ENCODE measurements at places on chromosomes 4 and X. TPM values are rescaled to one million over a fixed set of nuclear protein-coding genes. Genes with fewer than 3 reads are reported as not detected.

DNA sequence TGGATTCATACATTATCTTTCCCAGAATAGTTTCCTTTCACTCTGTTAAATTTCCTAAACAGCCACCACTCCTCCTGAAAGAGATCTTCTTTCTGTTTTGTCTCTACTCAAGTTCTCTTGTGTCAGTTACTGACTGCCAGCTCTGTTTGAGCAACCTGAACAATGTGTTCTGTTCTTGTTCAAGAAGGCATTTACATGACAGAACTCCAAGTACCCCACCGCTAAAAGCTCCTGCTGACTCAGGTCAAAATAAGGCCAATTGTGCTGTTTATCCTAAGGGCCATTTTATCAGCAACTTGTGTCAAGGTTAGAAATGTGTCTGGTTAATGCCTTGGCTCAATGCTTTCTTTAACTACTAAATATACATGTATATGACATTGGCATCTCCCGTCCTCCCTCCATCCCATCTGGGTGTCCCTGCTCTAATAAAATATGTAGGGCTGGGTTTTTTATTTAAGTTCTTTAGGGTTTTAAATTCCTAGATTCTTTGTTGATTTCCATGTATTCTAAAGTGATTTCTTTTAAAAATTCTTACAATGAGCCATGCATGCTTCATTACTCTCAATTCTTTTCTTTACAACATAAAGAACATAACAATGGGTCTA, 144.3 kb upstream of the PAQR3 start:
- no peak overlapping the region for H3K27ac ChIP-seq
- H3K4me1 ChIP-seq: no peaks in the 10 kb centered on the region
- no peak for DNase-seq
- H3K4me3 ChIP-seq: no peak overlapping the region
- no peaks in the 10 kb centered on the region for H3K27me3 ChIP-seq

GRCh38 chr4:102129810-102130209, 215.5 kb downstream of the SLC39A8 start:
- H3K4me3 ChIP-seq: no peak overlapping the region
- H3K36me3 ChIP-seq: no peaks in the 10 kb centered on the region
- H3K4me1 ChIP-seq: no peaks in the 10 kb centered on the region
- no peaks in the 10 kb centered on the region for H3K27me3 ChIP-seq
- no peak overlapping the region for H3K27ac ChIP-seq

GRCh38 chr4:117550085-117550484, 464.7 kb upstream of the TRAM1L1 start:
- H3K27me3 ChIP-seq: no peaks in the 10 kb centered on the region
- no peak overlapping the region for H3K27ac ChIP-seq
- no peaks in the 10 kb centered on the region for H3K36me3 ChIP-seq

DNA sequence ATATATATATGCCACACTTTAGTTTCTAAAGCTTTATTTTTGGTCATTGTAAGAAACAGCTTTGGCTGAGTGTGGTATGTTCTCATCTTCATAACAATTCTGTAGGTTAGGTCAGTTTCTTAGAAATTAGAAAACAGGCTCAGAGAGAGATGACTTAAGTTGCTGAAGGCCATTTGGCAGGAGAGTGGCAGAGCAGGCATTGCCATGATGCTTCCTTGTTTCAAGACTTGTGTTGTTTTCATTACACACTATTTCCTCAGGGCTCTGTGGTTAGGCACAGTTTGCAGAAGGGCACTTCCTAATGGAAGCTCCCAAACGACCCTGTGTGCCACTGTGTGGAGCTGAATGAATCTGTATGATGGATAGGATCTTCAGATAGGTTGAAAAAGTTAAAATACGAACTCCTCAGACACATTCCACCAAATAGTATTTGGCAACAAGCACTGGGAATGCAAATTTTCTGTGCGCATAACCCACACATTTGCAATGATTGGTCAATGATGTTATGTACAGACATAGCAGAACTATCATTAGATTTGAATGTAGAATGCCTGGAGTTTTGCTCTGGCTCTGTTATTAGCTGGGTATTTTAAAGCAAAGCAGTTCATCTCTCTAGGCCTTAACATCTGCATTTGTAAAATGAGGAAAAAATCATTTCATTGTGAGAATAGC, 274.3 kb upstream of the HS3ST1 start:
- H3K27ac ChIP-seq: no peak overlapping the region
- no peak for DNase-seq
- no peaks in the 10 kb centered on the region for H3K4me1 ChIP-seq
- no peaks in the 10 kb centered on the region for H3K36me3 ChIP-seq
- H3K27me3 ChIP-seq: no peaks in the 10 kb centered on the region
- H3K4me3 ChIP-seq: no peak overlapping the region

DNA sequence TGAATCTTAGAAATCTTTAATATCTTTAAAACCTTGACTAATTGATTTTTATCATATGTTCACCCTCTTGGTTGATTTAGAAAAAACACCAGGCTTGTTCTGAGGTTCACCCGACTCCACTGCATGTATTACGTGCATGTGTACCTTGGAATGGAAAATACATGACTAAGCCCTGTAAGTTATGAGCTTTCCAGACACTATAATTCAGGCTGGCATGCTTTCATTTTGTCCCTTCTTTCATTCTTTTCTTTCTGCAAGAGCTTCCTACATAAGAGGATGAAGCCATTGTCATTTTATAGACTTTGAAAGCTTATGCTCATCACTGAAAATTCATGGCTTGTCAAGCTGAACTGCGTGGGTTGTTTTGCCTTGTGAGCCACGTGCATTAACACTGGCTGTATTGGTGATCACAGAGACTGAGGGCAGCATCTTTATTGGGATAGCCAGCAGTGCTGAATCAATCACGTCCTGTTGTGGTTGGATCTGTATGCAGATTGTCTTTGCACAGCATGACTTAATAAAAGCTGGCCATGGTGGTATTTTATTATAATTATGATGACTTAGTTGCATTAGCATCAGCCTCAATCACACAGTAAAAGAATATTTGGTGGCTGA, 141.9 kb downstream of the SLIT2 start:
- H3K27ac ChIP-seq: no peak overlapping the region
- no peaks in the 10 kb centered on the region for H3K4me1 ChIP-seq
- no peak for DNase-seq
- no peaks in the 10 kb centered on the region for H3K27me3 ChIP-seq
- no peak overlapping the region for H3K4me3 ChIP-seq
- H3K36me3 ChIP-seq: no peaks in the 10 kb centered on the region

DNA sequence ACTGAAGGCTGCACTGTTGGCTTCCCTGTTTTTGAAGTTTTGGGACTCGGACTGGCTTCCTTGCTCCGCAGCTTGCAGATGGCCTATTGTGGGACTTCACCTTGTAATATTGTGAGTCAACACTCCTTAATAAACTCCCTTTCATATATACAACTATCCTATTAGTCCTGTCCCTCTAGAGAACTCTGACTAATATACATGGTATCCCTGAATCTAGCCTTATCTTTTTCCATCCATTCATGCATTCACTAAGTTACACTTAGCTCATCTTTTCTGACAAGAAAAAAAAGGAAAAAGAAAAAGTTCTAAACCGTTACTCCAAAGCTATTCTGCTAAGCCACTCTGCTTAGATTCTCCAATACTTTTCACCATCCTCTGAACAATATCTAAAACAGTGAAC, 1260.2 kb upstream of the PCDH7 start:
- no peaks in the 10 kb centered on the region for H3K27me3 ChIP-seq
- H3K27ac ChIP-seq: no peak overlapping the region
- no peaks in the 10 kb centered on the region for H3K4me1 ChIP-seq
- H3K36me3 ChIP-seq: no peaks in the 10 kb centered on the region
- DNase-seq: no peak
- H3K4me3 ChIP-seq: no peak overlapping the region

FREM3 gene
- total RNA-seq: not detected

GRCh38 chr4:168634276-168634802, 137.5 kb downstream of the PALLD start:
- peak overlapping the region; percentile 84 for H3K27ac ChIP-seq
- no peaks in the 10 kb centered on the region for H3K36me3 ChIP-seq
- no peak overlapping the region for H3K4me3 ChIP-seq
- no peaks in the 10 kb centered on the region for H3K27me3 ChIP-seq
- peaks cover 57% of the 10 kb centered on the region for H3K4me1 ChIP-seq

ANK2 gene
- total RNA-seq: 64.4 TPM

GCNA gene
- total RNA-seq: 2.8 TPM

DNA sequence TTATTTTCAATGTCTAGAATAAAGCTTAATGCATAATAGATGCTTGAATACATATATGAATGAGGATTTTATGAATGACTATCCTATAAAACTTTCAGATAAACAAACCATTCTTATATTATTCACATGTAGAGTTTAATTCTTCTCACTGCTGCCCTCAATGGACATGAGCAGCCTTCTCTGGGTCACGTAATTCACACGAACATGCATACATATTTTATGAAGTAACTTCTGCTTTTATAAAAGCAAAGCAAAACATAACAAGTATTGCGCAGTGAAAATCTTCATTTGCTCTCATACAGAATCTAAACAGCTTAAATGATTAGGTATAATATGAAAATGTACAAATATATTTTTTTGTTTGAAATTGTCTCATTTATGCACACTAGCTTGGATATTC, 116.7 kb downstream of the TMA16 start:
- no peak overlapping the region for H3K27ac ChIP-seq
- DNase-seq: no peak
- H3K36me3 ChIP-seq: no peaks in the 10 kb centered on the region
- no peak overlapping the region for H3K4me3 ChIP-seq
- H3K4me1 ChIP-seq: no peaks in the 10 kb centered on the region

RAB39B gene
- total RNA-seq: 3.5 TPM

- no peak overlapping the region for H3K4me3 ChIP-seq
- no peaks in the 10 kb centered on the region for H3K27me3 ChIP-seq
- H3K36me3 ChIP-seq: no peaks in the 10 kb centered on the region
- DNase-seq: no peak
Observed at GRCh38 chrX:43530837-43531236, 125.3 kb upstream of the MAOA start.

DNA sequence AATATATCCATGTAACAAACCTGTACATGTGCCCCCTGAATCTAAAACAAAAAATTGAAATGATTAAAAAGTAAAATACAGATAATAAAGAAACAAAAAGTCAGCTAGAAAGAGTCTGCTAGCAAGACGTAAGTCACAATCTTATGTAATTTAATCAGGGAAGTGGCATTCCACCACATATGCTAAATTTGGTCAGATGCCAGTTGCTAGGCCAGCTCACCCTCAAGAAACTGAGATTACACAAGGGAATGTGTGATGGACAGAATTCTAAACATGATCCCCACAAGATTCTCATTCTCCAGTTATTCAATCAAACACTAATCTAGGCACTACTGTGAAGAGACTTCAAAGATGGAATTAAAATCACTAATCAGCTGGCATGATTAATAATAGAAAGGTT, 689.3 kb downstream of the CENPC start:
- H3K27me3 ChIP-seq: no peaks in the 10 kb centered on the region
- no peaks in the 10 kb centered on the region for H3K36me3 ChIP-seq
- no peak overlapping the region for H3K4me3 ChIP-seq
- no peaks in the 10 kb centered on the region for H3K4me1 ChIP-seq

- no peaks in the 10 kb centered on the region for H3K36me3 ChIP-seq
- no peak overlapping the region for H3K4me3 ChIP-seq
- no peaks in the 10 kb centered on the region for H3K27me3 ChIP-seq
- no peak overlapping the region for H3K27ac ChIP-seq
Observed at GRCh38 chrX:153681175-153681574, 6.6 kb upstream of the SLC6A8 start.

- no peak overlapping the region for H3K27ac ChIP-seq
- DNase-seq: no peak
- peaks cover 20% of the 10 kb centered on the region for H3K4me1 ChIP-seq
- no peaks in the 10 kb centered on the region for H3K27me3 ChIP-seq
- H3K4me3 ChIP-seq: no peak overlapping the region
Observed at GRCh38 chr4:72966652-72967051, 102.9 kb downstream of the COX18 start.

IL3RA gene
- total RNA-seq: 2.8 TPM

TMEM35A gene
- 1.2 TPM for total RNA-seq

DNA sequence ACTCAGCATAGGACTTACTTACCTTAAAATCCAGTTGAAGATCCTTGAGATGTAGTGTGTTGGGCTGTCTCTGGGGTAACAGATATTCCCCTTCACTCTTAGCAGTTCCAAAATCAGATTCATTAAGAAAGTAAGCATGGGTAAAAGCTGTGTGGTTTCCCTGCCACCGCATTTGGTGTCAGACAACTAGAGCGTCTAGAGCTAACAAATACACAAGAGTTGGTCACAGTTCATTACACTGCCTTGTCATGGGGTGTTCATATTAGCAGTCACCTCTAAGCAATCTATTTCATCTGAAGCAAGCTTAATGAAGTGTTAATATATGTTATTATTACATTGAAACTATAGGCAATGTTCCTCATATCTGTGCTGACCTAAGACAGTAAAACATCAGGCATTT, 342.8 kb downstream of the PPARGC1A start:
- no peaks in the 10 kb centered on the region for H3K36me3 ChIP-seq
- no peaks in the 10 kb centered on the region for H3K4me1 ChIP-seq
- H3K27ac ChIP-seq: no peak overlapping the region

DNA sequence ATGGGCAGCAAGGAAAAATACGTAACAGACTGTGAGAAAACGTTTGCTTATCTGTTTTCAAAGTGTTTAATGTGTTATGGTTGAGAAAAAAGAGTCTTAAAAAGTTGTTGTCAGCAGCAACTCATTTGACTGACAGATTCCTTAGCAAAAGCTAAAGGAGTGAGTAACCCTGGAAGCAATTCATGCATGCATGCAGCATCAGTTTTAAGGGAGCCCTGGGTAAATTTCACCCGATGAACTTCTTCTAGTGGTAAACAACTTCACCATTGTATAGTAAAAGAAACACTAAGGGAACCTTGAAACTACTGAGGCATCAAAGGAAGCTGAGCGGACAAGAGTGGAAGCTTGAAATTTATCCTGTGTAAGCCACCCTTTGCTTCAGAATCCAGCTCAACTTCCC, 583.2 kb upstream of the INTU start:
- no peaks in the 10 kb centered on the region for H3K27me3 ChIP-seq
- no peaks in the 10 kb centered on the region for H3K36me3 ChIP-seq
- peak; percentile 9 for DNase-seq
- no peak overlapping the region for H3K4me3 ChIP-seq
- no peaks in the 10 kb centered on the region for H3K4me1 ChIP-seq

NLGN4X gene
- 0.45 TPM for total RNA-seq

DNA sequence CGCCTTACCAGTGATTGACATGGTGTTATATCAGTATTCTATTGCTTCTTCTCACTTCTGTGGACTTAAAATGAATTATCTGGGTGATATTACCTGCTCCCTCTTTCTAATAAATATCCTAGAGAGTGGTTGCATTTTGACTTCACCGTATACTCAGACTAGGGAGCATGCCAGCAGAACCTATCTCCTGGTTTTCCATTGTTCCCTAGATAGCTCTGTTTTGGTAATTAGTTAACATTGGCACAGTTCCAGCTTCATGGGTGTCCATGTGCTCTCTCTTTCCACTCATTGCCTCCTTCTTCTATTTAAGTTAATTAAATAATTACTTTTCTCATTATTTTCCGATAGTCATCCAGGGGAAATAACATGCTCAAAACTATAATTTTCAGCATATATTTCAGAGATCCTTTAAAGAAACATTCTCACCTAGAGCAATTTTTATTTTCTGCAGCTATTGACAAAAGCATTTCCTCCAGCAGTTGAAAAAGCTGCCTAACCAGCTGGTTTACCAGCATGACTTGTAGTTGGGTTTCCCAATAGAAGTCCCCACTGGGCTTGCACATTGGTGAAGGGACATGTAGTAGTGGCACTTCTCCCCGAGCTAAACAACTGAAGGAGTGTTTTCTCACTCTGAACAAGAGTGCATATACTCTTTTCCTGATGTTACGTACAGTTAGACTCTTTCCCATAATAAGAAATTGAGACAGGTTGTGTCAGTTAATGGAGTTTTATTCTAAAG, 27.9 kb upstream of the PAPSS1 start:
- no peaks in the 10 kb centered on the region for H3K27me3 ChIP-seq
- DNase-seq: no peak
- no peak overlapping the region for H3K4me3 ChIP-seq
- H3K36me3 ChIP-seq: no peaks in the 10 kb centered on the region
